Fibroblast of lung (primary cell): ENCODE measurements at places on chromosomes 16 and 17. TPM values are rescaled to one million over a fixed set of nuclear protein-coding genes. Genes with fewer than 3 reads are reported as not detected.

DNA sequence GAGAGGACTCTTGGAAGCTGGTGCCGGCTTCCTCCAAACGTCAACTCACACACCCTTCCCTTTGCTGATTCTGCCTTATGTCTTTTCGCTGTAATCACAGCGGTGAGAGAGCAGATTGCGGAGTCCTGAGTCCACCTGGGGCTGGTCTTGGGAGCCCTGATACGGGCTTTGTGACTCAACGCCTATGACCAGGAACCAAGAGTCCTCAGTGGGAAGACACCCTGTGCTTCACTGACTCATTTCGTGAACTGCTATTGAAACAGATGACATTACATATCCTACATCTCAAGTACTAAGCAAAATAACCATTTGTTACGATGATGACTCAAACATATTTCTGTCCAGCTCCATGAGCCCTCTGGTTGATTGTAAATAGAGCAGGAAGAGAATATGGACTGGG lies 90.7 kb upstream of the CREBBP start:
- H3K36me3 ChIP-seq, result peaks cover 4% of the 10 kb centered on the region
- H3K4me3 ChIP-seq, result no peak overlapping the region
- H3K27me3 ChIP-seq, result no peaks in the 10 kb centered on the region
- no peak overlapping the region for H3K27ac ChIP-seq

PDE6G gene
- polyA plus RNA-seq, result 0.64 and 0.75 TPM in 2 replicates

- H3K27ac ChIP-seq, result no peak overlapping the region
- no peak overlapping the region for H3K4me3 ChIP-seq
- no peaks in the 10 kb centered on the region for H3K4me1 ChIP-seq
- H3K36me3 ChIP-seq, result no peaks in the 10 kb centered on the region
- DNase-seq, result no peak
Observed at GRCh38 chr17:73390851-73391250, 79.0 kb upstream of the CDC42EP4 start.

GRCh38 chr17:57612202-57613071 lies 132.7 kb downstream of the CCDC182 start:
- no peaks in the 10 kb centered on the region for H3K4me1 ChIP-seq
- DNase-seq, result no peak

- no peaks in the 10 kb centered on the region for H3K27me3 ChIP-seq
- H3K36me3 ChIP-seq, result no peaks in the 10 kb centered on the region
- DNase-seq, result no peak
- peaks cover under 1% of the 10 kb centered on the region for H3K4me1 ChIP-seq
Observed at GRCh38 chr17:4913994-4914393, 11.1 kb upstream of the CHRNE start.

DNA sequence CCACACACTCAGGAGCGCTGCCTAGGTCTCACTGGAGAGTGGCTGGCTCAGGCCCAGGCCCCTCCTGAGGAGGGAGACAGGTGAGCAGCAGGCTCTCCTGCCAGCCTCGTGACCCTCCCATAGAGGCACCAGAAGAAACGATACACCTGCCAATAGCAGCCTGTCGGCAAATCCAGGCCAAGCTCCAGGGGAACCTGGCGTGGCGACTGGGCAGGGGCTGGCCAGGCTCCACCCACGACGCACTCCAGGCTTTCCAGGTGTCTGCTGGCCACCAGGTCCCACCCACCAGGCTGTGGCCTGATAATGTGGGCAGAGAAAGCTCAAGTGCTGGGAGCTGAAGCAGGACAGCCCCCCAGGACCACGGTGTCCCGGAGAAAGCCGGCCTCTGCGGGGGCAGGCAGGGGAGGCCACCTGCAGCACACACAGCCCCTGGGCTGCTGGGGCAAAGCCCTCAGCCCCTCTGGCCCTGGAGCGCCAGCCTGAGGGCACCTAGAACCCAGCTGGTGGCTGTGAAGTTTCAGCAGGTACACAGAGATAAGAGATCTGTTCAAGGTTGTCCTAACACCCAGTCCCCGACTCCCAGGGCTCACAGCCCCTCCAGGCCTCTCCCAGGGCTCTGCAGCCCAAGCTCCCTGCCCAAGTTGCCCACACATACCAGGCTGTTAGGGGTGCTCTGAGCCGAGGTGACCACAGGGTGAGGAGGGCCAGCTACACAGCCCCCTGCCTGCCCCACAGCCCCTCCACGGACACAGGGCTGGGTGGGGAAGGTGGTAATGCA lies 2.4 kb downstream of the PGAP6 start:
- no peak overlapping the region for H3K27ac ChIP-seq
- H3K27me3 ChIP-seq, result no peaks in the 10 kb centered on the region
- no peak overlapping the region for H3K4me3 ChIP-seq
- DNase-seq, result no peak

DNA sequence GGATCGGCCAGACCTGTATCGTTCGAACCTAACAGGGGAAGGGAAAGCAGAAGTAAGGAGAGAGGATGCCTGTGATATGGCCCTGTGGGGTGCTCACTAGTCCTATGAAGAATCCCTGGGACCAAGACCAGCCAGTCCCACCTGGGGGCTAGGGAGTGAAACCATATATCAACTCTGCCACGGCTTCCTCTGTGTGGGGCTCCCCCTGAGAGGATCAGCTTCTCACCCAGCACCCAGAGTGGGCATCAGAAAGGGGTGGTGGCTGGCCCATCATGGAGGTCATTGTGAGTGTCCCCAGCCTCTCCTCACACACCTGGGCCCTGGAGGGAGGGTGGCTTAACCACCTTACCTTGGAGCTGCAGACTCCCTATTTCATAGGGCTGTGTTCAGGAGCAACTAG lies 30.1 kb upstream of the SREBF1 start:
- no peaks in the 10 kb centered on the region for H3K27me3 ChIP-seq
- no peak for DNase-seq
- H3K27ac ChIP-seq, result no peak overlapping the region
- H3K36me3 ChIP-seq, result peaks cover 2% of the 10 kb centered on the region
- H3K4me3 ChIP-seq, result no peak overlapping the region

GDPD1 gene
- 0.44 and 0.67 TPM in 2 replicates for polyA plus RNA-seq

GRCh38 chr16:1793578-1794220 lies at the start of gene IGFALS:
TSS of gene IGFALS (minus strand) at chr16:1793705. CDS start at chr16:1793652, 53 bp downstream.
- H3K27ac ChIP-seq, result no peak within 1 kb of the TSS
- peaks cover 5% of the 10 kb centered on the region for H3K36me3 ChIP-seq
- H3K27me3 ChIP-seq, result no peaks in the 10 kb centered on the region
- H3K4me1 ChIP-seq, result no peaks in the 10 kb centered on the region
- DNase-seq, result no peak
- no peak within 1 kb of the TSS for H3K4me3 ChIP-seq

DNA sequence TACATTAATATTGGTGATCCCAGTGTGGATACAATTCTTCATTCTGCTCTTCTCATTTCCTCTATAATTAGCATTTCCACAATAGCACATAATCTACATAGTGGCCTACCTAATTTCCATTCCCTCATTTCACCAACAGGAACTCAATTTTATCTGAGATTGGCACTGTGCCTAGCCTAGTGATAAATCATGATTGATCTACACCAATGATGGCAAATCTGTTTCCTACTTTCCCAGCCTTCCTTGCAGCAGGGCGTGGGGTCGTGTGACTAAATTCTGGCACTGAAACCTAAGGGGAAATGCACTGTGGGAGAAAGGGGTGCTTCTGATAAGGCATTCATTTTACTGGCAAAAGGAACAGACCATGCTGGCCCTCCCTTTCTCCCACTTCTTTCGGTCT lies 66.6 kb upstream of the TOM1L1 start:
- no peak overlapping the region for H3K27ac ChIP-seq
- H3K27me3 ChIP-seq, result no peaks in the 10 kb centered on the region
- H3K4me3 ChIP-seq, result no peak overlapping the region
- H3K36me3 ChIP-seq, result no peaks in the 10 kb centered on the region
- no peaks in the 10 kb centered on the region for H3K4me1 ChIP-seq

DNA sequence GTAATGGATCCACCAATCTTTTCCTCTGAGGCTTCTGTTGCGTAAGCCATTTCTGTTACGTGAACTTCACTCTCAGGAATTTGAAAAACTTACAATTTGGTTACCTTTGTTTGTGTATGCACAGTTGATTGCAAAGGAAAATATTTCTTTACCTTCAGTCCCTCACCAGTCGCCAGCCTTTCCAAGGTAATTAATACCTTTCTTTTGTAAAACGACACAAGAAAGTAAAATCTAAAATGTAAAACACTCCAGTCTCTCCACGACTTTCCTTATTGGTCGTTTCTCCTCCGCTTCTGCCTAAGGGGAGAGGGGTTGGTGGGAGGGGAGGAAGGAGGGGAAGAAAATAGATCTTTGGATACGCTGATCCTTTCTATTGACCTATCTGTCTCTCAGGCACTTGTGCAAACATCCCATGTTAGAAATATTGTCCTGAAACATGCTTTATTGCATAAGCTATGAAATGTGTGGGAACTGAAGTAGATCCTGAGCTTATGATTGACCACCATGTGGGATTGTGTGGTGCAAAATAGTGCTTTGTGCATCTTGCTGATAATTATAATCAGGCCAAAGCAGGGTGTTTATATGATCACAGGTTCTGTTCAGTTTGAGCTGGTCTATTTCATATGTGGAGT lies 32.4 kb upstream of the EFCAB13 start:
- DNase-seq, result no peak
- peaks cover 17% of the 10 kb centered on the region for H3K4me1 ChIP-seq
- no peaks in the 10 kb centered on the region for H3K27me3 ChIP-seq
- no peak overlapping the region for H3K27ac ChIP-seq

SLX4 gene
- 0.81 and 1.3 TPM in 2 replicates for polyA plus RNA-seq

- no peak overlapping the region for H3K4me3 ChIP-seq
- no peaks in the 10 kb centered on the region for H3K36me3 ChIP-seq
- no peaks in the 10 kb centered on the region for H3K27me3 ChIP-seq
- no peak overlapping the region for H3K27ac ChIP-seq
- peak; percentile 17 for DNase-seq
Observed at GRCh38 chr17:77609553-77610517, 348.7 kb upstream of the TNRC6C start.

RAB26 gene
- 0.43 and 1.3 TPM in 2 replicates for polyA plus RNA-seq

DNA sequence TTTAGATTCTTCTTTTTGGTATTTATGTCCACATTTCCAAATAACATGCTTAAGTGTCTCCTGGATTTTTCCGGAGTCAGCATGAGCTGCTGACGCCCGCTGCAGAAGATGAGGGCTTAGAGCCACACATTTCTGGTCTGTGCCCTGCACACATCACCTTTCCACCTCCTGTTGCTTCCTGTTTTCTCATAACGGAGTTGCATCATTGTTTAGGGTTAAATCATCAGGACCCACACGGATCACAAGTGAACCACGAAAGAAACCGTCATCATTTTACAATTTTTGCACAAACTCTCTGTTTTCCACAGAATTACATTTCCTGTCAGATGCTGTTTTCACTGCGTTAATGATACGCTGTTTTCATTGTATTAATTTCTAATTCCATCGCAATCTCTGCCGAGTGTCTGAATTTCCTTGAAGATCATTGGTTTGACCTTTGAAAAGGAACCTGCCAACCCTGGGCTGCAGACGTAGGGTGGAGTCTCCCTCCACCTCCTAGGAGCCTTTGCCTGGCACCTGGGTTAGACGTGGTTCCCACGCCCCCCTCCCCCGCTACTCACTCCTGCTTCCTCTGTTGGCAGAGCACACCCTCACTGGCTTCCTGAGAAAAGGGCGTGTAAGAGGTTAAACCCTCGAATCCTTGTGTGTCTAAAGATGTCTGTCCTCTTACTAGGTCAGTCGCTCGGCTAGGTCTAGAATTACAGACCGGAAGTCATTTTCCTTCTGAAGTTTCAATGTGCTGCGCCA lies 68.2 kb downstream of the RNF213 start:
- H3K4me1 ChIP-seq, result no peaks in the 10 kb centered on the region
- no peaks in the 10 kb centered on the region for H3K27me3 ChIP-seq
- no peak for DNase-seq

GRCh38 chr16:57799600-57800199 lies 2.6 kb downstream of the KIFC3 start:
- no peak for DNase-seq
- peaks cover 21% of the 10 kb centered on the region for H3K4me1 ChIP-seq
- no peak overlapping the region for H3K27ac ChIP-seq
- H3K36me3 ChIP-seq, result peaks cover 17% of the 10 kb centered on the region
- H3K27me3 ChIP-seq, result no peaks in the 10 kb centered on the region
- H3K4me3 ChIP-seq, result no peak overlapping the region

DNA sequence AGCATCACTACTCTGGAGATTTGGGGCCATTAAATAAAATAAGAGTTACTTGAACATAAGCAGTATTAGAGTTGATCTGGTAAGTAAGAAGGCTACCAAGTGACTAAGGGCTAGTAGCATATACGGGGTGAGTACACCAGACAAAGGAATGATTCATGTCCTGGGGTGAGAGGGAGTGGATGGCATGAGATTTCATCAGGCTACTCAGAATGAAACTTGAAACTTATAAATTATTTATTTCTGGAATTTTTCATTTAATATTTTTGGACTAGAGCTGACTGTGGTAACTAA lies 2.3 kb downstream of the SLFN5 start:
- peak; percentile 97 for DNase-seq
- H3K4me1 ChIP-seq, result peaks cover 2% of the 10 kb centered on the region
- H3K27me3 ChIP-seq, result no peaks in the 10 kb centered on the region
- H3K4me3 ChIP-seq, result peak overlapping the region; percentile 95
- peak overlapping the region; percentile 97 for H3K27ac ChIP-seq

GRCh38 chr16:3829631-3830536 lies 50.6 kb downstream of the CREBBP start:
- DNase-seq, result peak; percentile 35
- no peak overlapping the region for H3K4me3 ChIP-seq
- H3K4me1 ChIP-seq, result peaks cover 5% of the 10 kb centered on the region
- no peaks in the 10 kb centered on the region for H3K36me3 ChIP-seq
- H3K27me3 ChIP-seq, result no peaks in the 10 kb centered on the region

CCL4L2 gene
- not detected in 2 replicates for polyA plus RNA-seq
